ENCODE measurements at places on chromosomes 4 and X.

DNA sequence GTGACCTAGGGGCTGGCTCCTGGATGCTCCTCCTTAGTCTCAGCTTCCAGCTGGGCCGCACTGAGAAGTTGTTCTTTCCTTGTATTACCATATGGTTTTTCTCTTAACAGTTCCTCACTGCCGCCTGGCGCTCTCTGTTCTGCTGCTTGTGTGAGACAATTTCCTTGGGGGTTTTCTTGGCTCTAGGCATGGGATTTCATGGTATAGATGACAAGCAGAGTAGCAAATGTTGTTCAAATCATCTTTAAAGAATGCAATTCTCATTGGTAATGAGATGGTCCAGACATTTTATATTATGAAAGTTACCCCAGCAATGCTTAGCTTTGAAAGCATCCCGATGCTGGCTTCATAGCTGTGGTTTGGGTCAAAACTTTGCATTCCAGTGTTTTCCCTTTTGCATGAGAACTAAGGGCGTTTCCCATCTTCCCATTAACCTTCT, 37.6 kb downstream of the SEPTIN11 start:
- no peaks in the 10 kb centered on the region for H3K27me3 ChIP-seq
- H3K36me3 ChIP-seq = no peaks in the 10 kb centered on the region
- H3K4me3 ChIP-seq = no peak overlapping the region
- peaks cover 19% of the 10 kb centered on the region for H3K4me1 ChIP-seq

GRCh38 chr4:46999566-46999965, 6.2 kb upstream of the GABRA4 start:
- H3K4me1 ChIP-seq = peaks cover 4% of the 10 kb centered on the region
- no peaks in the 10 kb centered on the region for H3K36me3 ChIP-seq
- no peak overlapping the region for H3K4me3 ChIP-seq
- DNase-seq = no peak
- H3K27ac ChIP-seq = no peak overlapping the region
- no peaks in the 10 kb centered on the region for H3K27me3 ChIP-seq

GRCh38 chr4:43089730-43090129, 197.2 kb downstream of the GRXCR1 start:
- no peak overlapping the region for H3K27ac ChIP-seq
- no peaks in the 10 kb centered on the region for H3K4me1 ChIP-seq
- H3K27me3 ChIP-seq = no peaks in the 10 kb centered on the region
- no peaks in the 10 kb centered on the region for H3K36me3 ChIP-seq

GRCh38 chrX:34624416-34624815, 32.7 kb downstream of the TMEM47 start:
- H3K27ac ChIP-seq = no peak overlapping the region
- no peaks in the 10 kb centered on the region for H3K27me3 ChIP-seq
- no peaks in the 10 kb centered on the region for H3K36me3 ChIP-seq
- no peaks in the 10 kb centered on the region for H3K4me1 ChIP-seq
- no peak for DNase-seq

GRCh38 chrX:44152852-44153251, 179.7 kb upstream of the NDP start:
- no peak overlapping the region for H3K27ac ChIP-seq
- H3K4me1 ChIP-seq = no peaks in the 10 kb centered on the region
- no peaks in the 10 kb centered on the region for H3K27me3 ChIP-seq
- no peak overlapping the region for H3K4me3 ChIP-seq
- no peaks in the 10 kb centered on the region for H3K36me3 ChIP-seq

GRCh38 chrX:18833071-18833731, 125.8 kb downstream of the PPEF1 start:
- no peak for DNase-seq
- no peaks in the 10 kb centered on the region for H3K4me1 ChIP-seq
- no peak overlapping the region for H3K4me3 ChIP-seq
- no peak overlapping the region for H3K27ac ChIP-seq
- no peaks in the 10 kb centered on the region for H3K27me3 ChIP-seq

GRCh38 chr4:1459722-1460511, 53.7 kb upstream of the NKX1-1 start:
- H3K36me3 ChIP-seq = no peaks in the 10 kb centered on the region
- H3K4me3 ChIP-seq = no peak overlapping the region
- H3K27me3 ChIP-seq = no peaks in the 10 kb centered on the region

DNA sequence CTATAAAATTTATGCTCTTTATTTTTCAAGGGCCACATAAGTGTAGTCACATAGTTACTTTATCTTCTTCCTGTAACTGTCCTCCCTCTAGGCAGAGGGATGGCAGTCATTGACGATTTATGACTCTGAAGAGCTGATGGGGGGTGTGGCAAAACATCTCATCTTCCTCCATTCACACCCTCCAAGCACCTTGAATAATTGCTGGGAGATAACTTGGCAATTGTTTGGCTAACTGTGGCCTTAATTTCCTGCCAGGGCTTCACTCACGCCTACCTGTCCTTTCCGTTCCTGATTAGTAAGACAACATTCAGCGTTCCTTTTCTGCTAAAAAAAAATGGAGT, 329.2 kb downstream of the ARHGAP10 start:
- H3K4me1 ChIP-seq = no peaks in the 10 kb centered on the region
- no peak for DNase-seq
- no peak overlapping the region for H3K4me3 ChIP-seq
- no peaks in the 10 kb centered on the region for H3K27me3 ChIP-seq

GRCh38 chr4:160493206-160493605, 1390.3 kb downstream of the RAPGEF2 start:
- H3K27ac ChIP-seq = no peak overlapping the region
- no peak overlapping the region for H3K4me3 ChIP-seq
- peaks cover 21% of the 10 kb centered on the region for H3K4me1 ChIP-seq
- no peak for DNase-seq
- no peaks in the 10 kb centered on the region for H3K27me3 ChIP-seq
- H3K36me3 ChIP-seq = no peaks in the 10 kb centered on the region

GRCh38 chr4:8547912-8548730, 32.1 kb upstream of the GPR78 start:
- H3K27me3 ChIP-seq = no peaks in the 10 kb centered on the region
- no peaks in the 10 kb centered on the region for H3K36me3 ChIP-seq
- H3K27ac ChIP-seq = no peak overlapping the region
- H3K4me3 ChIP-seq = no peak overlapping the region
- peak; percentile 47 for DNase-seq

DNA sequence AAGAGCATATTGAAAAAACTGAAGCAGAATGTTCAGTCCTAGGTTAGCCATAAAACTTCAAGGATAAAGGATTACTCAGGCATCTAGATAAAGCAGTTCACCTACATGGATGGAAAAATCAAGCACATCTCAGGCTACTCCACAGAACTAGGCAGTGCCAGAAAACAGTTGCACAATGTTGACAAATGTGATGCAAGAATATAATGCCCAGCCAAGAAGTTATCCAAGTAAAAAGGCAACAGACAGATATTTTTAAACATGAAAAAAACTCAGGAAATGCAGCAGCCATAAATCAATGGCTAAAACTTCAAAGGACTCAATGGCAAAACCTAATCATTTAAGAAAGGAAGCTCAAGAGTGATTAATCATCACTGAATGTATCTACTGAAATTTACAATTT, 456.0 kb upstream of the FAM241A start:
- H3K27me3 ChIP-seq = no peaks in the 10 kb centered on the region
- H3K4me3 ChIP-seq = no peak overlapping the region
- H3K4me1 ChIP-seq = no peaks in the 10 kb centered on the region
- H3K27ac ChIP-seq = no peak overlapping the region
- no peaks in the 10 kb centered on the region for H3K36me3 ChIP-seq

DNA sequence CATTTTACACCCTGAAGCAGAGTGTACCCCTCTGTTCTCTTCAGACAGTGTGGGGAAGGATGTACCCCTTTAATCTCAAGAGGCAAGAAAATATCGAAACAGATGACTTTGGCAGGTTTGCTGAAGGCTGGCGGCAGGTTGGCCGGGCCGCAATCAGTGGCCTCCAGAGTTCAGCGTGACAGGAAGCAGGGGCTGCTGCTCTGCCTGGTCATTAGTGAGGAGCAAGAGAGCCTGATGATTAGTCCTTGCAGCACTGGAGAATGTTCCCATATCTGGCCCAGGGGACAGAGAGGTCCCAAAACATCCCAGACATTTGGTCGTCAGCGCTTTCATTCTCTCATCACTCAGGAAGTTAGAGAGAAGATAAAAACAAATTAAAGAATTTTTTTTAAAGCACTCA, 352.8 kb downstream of the SPRY1 start:
- no peak for DNase-seq
- peaks cover 15% of the 10 kb centered on the region for H3K4me1 ChIP-seq
- no peaks in the 10 kb centered on the region for H3K36me3 ChIP-seq
- H3K27ac ChIP-seq = no peak overlapping the region
- no peak overlapping the region for H3K4me3 ChIP-seq
- H3K27me3 ChIP-seq = no peaks in the 10 kb centered on the region

DNA sequence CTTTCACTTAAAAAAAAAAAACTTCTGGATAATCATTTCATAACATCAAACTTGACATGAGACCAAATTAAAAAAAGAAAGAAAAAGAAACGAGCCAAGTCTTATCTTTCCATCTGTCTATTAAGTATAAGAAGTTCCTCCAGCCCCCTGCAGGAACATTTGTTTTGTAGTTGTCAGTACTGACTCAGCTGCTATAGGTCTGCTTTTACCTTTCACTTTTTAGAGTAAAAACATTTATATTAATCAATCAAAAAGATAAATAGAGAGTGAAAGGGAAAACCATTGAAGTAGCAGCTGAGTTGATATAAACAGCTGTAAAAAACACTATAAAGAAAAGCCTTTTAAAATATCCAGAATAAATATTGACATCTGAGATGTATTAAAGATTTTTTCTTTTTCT, 46.1 kb downstream of the CCDC158 start:
- DNase-seq = no peak
- H3K4me1 ChIP-seq = peaks cover 18% of the 10 kb centered on the region
- no peaks in the 10 kb centered on the region for H3K27me3 ChIP-seq
- H3K36me3 ChIP-seq = no peaks in the 10 kb centered on the region
- H3K27ac ChIP-seq = no peak overlapping the region

GRCh38 chr4:135718019-135718418, 1516.4 kb upstream of the PABPC4L start:
- H3K4me1 ChIP-seq = no peaks in the 10 kb centered on the region
- no peak overlapping the region for H3K4me3 ChIP-seq
- DNase-seq = no peak
- no peak overlapping the region for H3K27ac ChIP-seq
- no peaks in the 10 kb centered on the region for H3K36me3 ChIP-seq

DNA sequence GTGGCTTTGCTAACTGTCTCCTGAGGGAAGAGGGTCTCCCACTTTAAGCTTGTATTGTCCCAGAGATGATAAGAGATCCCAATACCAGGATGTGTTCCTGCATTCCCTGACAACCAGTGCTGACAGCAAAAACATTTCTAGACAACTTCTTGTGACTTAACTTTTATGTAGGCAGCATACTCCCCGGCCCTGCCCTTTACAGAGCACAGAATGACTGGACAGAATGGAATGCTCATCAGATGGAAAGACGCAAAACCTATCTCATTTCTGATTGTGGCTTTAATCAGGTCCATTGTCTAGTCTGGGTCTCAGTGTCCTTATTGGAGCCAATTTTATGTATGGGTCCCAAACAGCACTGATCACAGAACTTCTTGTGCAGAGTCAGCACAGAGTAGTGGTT, 18.2 kb upstream of the PLAC1 start:
- no peak for DNase-seq
- H3K36me3 ChIP-seq = no peaks in the 10 kb centered on the region
- H3K27ac ChIP-seq = no peak overlapping the region
- no peak overlapping the region for H3K4me3 ChIP-seq
- H3K4me1 ChIP-seq = no peaks in the 10 kb centered on the region

DNA sequence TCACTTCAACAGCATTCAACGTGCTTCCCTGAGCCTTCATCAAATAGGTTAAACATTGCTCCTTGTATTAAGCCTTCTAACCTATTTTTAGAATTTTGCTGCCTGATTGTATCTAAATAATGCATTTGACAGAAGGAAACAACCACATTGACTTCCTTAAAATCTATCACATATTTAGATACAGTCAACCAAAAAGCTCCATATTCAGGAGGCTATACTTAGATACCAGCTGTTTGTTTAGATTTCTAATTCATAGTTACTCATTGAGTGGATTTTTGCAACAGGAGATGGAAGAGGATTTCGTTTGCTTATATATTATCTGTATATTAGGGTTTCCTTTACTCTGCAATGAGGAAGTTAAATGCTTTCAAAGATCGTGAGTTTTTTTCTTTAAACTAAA, 241.1 kb upstream of the PPP1R2C start:
- H3K36me3 ChIP-seq = no peaks in the 10 kb centered on the region
- no peaks in the 10 kb centered on the region for H3K4me1 ChIP-seq
- no peaks in the 10 kb centered on the region for H3K27me3 ChIP-seq
- H3K4me3 ChIP-seq = no peak overlapping the region

DNA sequence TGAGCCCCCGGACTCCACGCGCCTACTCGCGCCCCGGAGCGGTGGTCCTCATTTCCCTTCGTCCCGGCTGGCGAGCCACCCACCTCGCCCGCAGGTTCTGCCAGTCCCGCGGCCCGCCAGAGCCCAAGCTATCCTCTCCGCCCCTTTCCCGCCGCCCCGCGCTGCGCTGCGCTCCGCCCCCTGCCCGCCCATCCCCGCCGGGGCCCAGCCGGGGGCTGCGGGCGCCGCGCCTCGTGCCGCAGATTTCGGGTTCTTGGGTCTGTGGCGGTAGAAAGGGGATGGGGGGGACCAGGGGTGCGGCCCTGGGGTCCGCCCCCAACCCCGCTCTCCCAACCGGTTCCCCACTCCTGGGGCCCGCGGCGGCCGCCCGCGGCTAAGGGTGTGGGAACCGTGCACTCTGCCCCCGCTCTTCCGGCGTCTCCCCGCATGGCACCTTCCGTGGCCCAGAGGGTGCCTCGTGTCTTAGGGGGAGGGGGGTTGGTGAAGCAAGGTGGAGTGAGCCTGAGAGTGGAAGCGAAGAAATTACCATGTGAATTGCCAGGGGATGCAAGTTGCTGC, 650.8 kb upstream of the DIPK2B start:
- no peak overlapping the region for H3K27ac ChIP-seq
- H3K4me3 ChIP-seq = peak overlapping the region; percentile 79
- H3K4me1 ChIP-seq = no peaks in the 10 kb centered on the region
- peak; percentile 38 for DNase-seq
- 0 out of 2 replicates have a peak, but pooled peaks cover 1% of the 10 kb centered on the region for H3K36me3 ChIP-seq
- no peaks in the 10 kb centered on the region for H3K27me3 ChIP-seq

DNA sequence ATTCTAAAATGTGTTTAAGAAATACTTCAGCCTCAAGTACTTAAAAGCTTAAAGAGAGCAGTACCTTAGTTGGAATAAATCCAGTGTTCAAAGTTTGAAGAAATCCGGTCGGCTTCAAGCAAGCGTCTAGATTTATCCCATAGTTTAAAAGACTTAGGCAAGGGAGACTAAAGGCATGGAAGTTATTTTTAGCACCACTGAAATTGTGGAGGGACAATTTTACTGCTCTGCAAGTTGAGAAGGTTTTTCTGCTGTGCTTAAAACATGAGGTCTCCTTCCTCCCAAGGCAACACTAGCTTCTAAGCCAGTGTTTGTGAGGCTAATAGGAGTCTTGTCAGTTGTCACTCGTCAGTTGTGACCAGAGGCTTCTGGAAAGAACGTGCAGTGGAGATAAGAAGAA, 183.5 kb downstream of the MSL3 start:
- no peak overlapping the region for H3K4me3 ChIP-seq
- no peak overlapping the region for H3K27ac ChIP-seq
- H3K36me3 ChIP-seq = no peaks in the 10 kb centered on the region
- H3K27me3 ChIP-seq = no peaks in the 10 kb centered on the region
- no peak for DNase-seq

- no peaks in the 10 kb centered on the region for H3K4me1 ChIP-seq
- H3K27ac ChIP-seq = no peak overlapping the region
- H3K27me3 ChIP-seq = no peaks in the 10 kb centered on the region
- no peak for DNase-seq
- H3K36me3 ChIP-seq = no peaks in the 10 kb centered on the region
Measured at GRCh38 chrX:103517246-103517645, 2.0 kb downstream of the RAB40A start.

- H3K4me3 ChIP-seq = no peak overlapping the region
- H3K27ac ChIP-seq = no peak overlapping the region
- no peaks in the 10 kb centered on the region for H3K27me3 ChIP-seq
- no peaks in the 10 kb centered on the region for H3K36me3 ChIP-seq
- H3K4me1 ChIP-seq = no peaks in the 10 kb centered on the region
Measured at GRCh38 chrX:40877887-40878286, 142.5 kb upstream of the MED14 start.

All from Caco-2 (cell line).